ENCODE measurements at places on chromosomes 3 and 15.

DNA sequence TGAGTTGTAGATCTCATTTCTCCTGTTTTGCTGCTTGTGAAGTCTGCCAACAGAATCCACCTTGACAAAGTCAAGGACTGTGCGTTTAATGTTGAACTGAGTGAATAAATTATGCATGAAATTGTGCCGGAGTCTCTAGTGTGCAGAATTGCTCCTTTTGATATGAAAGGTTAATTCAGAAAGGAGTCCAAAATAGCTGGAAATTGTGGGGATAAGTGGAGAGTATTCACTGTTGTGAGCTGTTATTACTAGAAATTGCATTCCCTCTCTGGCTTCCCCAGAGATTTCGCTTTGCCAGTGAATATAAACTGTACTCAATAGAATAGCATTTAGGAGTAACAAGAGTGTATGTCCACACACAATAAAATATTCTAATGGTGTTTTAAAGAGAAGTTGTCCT, 43.1 kb downstream of the SAMMSON start:
- DNase-seq: no peak

DNA sequence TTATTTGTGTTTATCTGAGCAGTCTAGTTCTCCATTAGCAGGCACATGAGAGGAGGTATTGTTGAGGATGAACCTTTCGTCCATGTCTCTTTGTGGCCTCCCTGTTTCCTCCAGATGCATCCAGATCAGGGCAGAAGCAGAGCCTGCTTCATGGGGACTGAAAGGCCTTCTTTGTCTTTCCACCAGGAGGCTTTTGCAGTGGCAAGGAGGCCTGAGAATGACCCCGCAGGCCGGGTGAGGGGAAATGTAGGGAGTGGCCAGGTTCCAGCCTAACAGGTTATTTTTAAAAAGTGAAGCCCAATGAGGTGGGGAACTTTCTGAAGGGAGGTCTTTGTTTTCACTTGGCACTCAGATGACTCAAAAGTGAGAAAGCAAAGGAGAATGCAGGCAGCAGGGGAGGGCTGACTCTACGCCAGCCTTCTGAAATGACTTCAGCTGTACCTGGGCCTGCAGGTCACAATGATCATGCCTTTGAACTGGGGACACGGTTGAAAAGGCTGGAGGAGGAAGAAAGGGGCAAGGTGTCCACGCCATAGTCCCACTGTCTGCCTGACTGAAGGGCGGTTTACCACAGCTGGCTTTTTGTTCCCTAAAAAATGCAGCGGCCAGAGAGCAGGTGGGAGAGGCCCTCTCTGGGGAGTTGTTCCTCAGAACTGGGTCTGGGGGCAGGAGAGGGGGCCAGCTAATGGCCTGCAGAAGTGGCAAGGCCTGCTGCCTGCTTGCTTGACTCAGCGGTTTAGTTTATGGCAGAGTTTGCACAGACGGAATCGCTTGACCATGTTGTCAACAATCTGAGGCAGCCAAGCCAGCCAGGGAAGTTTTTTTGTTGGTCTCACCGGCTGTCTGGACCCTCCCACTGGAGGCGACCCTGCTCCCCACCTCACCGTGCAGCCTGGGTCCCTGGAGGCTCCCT, 28.7 kb downstream of the CMTM7 start:
- DNase-seq: no peak

DNA sequence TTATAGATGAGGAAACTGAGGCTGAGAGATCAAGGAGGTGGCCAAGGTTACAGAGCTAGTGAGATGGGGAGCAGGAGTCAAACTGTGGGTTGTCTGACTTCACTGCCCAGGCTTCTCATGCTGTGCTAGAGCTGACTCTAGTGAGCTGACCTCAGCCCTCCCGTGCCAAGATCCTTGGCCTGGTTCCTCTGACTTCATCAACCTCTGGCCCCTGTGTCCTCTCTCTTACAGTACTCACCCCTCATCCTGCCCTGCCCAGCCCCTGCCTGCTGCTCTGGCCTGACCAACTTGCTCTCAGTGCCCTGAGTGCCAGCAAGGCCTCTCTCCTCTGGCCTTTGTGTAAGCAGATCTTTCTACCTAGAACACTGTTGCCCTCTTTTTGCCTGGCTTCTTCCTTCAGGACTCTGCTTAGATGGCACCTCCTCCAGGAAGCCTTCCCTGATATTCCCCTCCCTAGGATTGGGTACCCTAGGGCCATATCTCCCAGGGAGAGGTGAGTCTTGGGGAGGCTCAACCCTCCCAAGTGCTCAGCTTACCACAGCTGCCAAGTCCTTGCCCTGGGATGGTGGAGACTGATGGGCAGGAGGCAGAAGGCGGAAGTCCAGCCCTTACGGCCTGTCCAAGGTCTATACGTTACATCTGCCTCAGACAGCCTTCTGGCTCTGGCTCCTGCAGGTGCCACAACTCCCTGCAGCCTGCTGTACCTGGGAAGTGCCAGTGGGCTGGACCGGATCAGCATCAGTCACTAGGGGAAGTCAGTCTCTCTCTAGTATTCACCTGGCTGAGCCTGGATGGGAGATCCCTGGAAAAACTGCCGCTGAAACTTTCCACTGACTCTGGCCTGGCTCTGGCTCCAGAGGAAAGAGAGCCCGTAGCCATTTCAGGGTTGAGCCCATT, 36.3 kb upstream of the FAM107A start:
- DNase-seq: no peak

DNA sequence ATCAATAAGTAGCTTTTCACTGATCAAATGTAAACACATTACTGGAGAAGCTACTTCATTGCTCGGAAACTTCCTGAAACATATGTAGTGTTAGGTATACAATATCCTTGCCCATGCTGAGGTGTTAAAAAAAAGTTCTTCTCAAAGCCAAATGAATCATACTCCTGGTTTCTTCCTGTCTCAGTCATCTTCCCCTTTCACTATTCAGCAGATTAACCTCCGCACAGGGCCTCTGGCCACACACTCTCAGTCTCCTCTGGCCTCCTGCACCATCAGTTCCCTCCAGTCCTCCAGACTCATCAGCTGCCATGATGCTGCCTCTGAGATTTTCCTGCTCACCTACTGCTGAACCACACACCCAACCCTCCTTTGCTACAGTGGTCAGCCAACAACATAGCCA, 70.5 kb upstream of the BOC start:
- no peak for DNase-seq

GRCh38 chr15:65611888-65612615, 1.1 kb upstream of the INTS14 start:
- no peak for DNase-seq

DNA sequence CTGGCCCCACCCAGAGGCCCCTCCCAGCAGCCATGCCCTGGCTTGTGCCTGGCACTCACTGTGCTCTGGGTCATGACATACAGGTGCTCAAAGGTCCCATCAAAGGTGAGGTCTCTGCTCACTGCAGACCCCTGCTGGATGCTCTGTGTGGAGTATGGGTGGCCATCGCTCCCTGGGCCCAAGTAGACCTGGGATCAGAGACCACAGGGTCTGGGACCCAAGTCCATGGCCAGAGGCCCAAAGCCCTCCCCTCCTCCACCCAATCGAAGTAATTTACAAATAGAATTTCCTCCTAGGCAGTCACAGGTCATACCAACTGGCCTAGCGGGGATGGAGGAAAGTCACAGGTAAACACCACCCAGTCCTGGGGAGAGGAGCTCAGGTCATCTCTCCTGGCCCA, 7.6 kb downstream of the PLXNB1 start:
- DNase-seq: no peak

- no peak for DNase-seq
These were observed 20.6 kb upstream of the RBM5 start for GRCh38 chr3:50068134-50068533.

DNA sequence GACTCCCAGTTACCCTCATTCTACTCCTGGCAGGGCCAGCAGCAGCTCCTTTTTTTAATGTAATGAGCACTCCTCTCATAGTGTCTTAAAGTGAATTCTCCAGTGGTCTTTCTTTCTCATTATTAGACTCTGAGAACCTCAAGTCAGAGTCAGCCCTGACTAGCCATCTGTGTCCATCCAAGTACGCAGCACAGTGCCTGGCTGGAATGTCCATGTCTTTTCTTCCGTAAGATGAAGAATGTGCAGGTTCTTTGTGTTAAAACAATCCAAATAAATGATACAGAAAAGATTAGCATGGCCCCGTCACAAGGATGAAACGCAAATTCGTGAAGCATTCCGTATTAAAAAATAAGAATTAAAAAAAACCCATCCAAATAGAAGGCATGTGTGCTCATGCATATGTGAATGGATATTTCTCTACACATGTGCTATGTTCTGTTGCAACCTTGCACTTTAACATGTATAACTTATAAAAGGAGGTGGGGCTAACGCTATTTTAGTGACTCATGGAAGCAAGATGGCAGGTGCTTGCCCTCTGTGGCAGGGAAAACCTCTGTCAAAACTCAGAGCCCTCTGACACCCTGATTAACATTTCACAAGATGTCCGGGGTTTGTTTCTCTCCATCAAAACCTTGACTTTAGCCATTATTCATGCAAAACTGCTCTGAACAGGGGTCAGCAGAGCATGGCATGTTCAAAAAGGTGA, 170.7 kb upstream of the TOPAZ1 start:
- no peak for DNase-seq

DNA sequence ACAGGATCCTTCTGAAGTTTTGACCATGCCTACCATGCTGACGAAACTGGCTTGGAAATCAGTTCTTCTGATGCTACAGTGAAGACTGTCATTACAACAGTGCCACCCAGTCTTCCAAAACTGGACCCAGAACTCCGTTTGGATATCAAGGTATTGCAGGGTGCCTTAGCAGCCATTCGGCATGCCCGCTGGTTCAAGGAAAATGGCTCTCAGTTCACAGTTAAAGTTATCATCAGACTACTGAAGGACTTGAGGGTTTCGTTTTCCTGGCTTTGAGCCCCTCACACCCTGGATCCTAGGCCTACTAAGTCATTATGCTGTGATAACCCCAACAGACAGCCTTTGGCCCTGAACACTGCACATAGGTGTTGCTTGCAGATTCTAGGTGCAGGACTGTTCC, 351.0 kb downstream of the MAGI1 start:
- DNase-seq: no peak

DNA sequence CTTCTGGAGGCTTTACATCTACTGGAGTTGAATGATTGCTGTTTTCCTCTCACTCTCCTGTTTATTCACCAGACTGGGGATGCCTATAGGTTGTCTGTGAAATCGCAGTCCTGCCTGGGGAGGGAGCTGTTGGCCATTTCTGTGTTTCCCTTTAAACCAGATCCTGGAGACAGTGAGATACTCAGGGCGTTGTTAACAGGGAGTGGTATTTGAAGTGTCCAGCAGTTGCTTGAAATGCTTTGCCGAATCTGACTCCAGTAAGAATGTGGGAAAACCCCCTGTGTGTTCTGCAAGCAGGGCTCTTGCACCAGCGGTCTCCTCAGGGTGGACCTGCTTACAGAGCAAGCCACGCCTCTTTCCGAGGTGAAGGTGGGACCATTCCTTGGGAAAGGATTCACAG, 4.3 kb upstream of the LRRK1 start:
- DNase-seq: no peak

- DNase-seq: peak; percentile 60
These were observed 66.1 kb downstream of the SLC30A4 start for GRCh38 chr15:45456212-45457106.

DNA sequence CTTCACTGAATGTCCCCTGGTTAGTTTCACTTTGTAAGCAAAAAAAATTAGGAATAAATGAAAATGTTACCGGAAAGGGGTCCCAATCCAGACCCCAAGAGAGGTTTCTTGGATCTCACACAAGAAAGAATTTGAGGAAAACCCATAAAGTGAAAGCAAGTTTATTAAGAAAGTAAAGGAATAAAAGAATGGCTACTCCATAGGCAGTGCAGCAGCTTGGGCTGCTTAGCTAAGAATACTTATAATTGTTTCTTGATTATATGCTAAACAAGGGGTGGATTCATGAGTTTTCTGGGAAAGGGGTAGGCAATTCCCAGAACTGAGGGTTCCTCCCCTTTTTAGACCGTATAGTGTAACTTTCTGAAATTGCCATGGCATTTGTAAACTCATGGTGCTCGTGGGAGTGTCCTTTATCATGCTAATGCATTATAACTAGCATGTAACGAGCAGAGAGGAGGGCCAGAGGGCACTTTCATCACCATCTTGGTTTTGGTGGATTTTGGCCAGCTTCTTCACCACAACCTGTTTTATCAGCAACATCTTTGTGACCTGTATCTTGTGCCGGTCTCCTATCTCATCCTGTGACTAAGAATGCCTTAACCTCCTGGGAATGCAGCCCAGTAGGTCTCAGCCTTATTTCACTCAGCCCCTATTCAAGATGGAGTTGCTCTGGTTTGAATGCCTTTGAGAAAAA, 41.0 kb upstream of the CMSS1 start:
- DNase-seq: no peak

- DNase-seq: no peak
These were observed 55.6 kb downstream of the LYSMD4 start for GRCh38 chr15:99677540-99678134.

GRCh38 chr3:114877378-114878113, 269.5 kb downstream of the ZBTB20 start:
- no peak for DNase-seq

- no peak for DNase-seq
These were observed 728.8 kb downstream of the NR2F2 start for GRCh38 chr15:97059281-97059680.

GRCh38 chr3:190032923-190033322, 87.8 kb downstream of the P3H2 start:
- DNase-seq: no peak

GRCh38 chr3:103210583-103210982, 775.8 kb downstream of the ZPLD1 start:
- no peak for DNase-seq

GRCh38 chr15:46413799-46414198, 779.0 kb downstream of the SQOR start:
- no peak for DNase-seq

DNA sequence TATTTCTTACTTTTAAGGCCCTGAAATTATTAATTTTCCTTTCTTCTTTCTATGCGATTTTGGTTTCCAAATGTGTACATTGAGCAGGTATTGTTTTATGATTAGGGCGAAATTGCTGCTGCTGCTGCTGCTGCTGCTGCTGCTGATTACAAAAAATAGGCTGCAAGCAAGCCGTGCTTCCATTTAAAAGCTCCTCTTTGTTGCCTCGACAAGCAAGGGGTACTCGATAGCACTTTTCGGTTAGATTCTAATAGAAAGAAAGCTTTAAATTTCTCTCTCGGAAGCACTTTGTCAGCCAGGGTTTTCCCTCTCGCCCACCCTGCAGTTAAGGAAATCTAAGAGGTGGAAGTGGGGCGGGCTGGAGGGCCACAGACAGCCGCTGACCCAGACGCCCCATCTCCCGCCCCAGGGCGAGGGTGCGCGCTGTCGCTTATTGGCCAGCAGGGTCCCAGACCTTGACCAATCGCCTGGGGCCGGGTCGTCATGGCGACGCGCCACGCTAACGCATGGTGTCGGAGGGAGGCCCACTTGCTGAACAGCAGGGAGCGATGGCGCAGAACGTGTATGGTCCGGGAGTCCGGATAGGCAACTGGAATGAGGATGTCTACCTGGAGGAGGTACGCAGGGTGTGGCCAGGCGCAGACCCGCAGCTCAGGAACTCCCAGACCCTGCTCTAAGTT, at the start of gene CFAP161:
TSS of gene CFAP161 (plus strand) at position 489 of the 680 bp plus-strand sequence. CDS start at position 549, 60 bp downstream.
- no peak for DNase-seq

GRCh38 chr3:143450632-143451031, 331.1 kb downstream of the CHST2 start:
- no peak for DNase-seq

GRCh38 chr3:72633534-72633933, 214.7 kb downstream of the SHQ1 start:
- no peak for DNase-seq
